Keratinocyte (primary cell): ENCODE measurements at places on chromosomes 2 and 18.

GRCh38 chr2:47016172-47016913, 100.7 kb upstream of the MCFD2 start:
- DNase-seq = no peak

DNA sequence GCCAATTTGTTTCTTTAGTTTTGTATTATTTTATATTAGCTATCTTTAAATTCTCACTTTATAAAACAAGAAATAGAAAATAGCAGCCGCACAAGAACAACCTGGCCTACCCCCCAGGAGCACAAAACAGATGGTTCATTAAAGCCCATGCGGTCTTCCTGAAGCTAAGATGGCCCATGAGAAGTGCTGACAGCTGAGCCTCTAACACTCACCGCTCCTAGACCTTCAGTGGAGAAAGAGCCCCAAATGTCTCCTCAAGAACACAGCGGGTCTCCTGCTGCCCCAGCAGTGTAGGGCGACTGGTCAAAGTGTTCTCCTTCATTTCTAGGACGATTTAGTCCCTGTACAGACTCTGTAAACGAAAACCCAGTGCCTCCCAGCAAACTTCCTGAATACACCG, 45.1 kb downstream of the LPIN2 start:
- no peak for DNase-seq

DNA sequence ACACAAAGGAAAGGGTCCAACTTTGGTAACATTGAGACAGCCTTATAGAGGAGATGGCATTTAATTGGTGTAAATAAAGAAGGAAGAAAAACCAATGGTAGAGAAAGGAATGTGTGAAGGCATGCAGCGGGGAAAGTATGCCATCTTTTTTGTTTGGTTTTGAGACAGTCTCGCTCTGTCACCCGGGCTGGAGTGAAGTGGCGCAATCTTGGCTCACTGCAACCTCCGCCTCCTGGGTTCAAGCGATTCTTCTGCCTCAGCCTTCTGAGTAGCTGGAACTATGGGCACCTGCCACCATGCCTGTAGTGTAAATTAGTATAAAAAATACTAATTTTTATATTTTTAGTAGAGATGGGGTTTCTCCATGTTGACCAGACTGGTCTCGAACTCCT, 6.4 kb downstream of the RIOK3 start:
- no peak for DNase-seq

GRCh38 chr18:45657357-45658335, 42.4 kb downstream of the SLC14A2 start:
- no peak for DNase-seq

GRCh38 chr18:41767960-41768359, 187.1 kb upstream of the PIK3C3 start:
- no peak for DNase-seq
